ENCODE measurements at places on chromosomes 3 and 15.

DNA sequence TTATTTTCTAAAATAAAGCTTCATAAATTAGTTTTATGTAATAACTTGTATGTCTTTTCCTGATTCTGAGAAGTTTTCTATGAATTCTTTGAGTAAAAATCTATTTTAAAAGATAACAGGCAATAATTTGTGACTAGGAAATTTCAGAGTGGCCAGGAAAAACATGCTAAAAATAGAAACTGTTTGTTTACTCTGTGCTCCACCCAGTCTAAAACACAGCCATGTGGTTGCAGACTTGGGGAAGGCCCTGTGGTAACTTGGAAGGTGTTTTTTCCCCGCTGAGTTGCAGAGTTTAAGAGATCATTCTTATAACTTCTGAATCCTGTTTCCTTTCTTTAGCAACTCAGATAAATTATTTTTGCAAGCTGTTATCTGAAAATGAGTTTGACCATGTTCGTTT lies 21.9 kb downstream of the PLCL2 start:
- no peak for DNase-seq

DNA sequence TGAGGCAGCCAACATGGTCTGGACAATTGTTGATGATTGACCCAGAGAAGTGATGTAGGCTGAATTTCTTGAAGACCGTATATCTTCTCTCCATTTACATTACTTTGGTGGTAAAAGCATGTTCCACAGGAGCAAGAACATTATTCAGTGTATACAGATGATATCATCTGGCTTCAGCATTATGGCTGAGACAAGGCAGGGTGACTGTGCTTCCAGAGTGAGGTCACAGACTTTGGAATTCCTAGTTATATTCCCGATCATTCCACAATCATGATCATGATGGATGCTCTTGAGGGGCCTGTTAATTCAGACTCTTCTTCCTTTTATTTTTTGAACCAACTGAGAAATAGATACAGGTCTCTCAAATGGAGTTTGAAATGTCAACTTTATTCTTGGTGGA lies 19.0 kb downstream of the PLS1 start:
- no peak for DNase-seq

DNA sequence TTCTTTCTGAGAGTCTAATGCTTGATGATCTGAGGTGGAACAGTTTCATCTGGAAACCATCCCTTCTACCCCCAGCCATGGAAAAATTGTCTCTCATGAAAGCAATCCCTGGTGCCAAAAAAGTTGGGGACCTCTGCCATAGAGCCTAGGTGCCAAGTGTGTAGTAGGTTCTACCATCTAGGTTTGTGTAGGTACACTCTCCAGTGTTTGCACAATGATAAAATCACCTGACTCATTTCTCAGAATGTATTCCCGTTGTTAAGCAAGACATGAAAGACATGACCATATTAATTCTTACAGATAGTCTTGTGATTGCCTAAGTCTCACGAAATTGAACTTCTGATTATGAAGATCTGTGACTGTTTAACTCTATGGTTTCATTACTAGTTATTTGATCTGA lies 68.6 kb downstream of the KAT2B start:
- DNase-seq = no peak

DNA sequence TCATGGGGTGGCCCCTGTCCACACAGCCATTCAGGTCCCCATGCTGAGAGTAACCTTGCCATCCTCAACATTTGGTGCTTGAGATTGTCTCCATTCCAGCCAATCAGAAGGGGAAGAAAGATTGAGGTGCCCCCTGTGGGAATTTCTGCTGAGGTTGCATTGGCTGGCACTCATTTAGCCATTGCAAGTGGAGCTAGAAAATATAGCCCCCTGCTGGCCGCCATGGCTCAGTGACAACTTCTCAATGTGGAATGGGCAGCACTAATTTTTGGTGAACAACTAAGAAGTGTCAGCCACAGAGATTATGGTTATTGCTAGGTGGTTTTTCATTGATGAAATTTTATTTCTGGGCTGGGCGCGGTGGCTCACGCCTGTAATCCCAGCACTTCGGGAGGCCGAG lies 22.0 kb downstream of the COL6A6 start:
- DNase-seq = no peak

DNA sequence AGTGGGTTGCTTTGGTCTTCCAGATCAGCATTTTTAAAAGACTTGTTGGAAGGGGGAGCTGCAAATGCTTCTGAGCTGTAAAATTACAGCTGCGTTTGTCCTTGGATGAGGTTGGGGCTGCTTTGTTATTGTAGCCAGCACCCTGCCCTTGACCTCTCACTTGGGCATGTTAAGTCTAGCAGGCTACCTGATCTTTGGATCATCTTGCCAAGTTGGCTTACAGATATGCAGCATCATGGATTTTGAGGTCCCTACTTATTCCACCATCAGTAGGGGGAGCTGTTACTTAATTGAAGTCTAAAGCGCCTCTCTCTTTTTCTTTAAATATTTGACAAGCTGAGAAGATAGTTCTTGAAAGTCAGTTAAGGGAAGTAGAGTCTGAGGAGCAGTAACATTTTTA lies 793.0 kb downstream of the MCTP2 start:
- DNase-seq = no peak

GRCh38 chr3:166211451-166211850 lies 374.2 kb upstream of the BCHE start:
- DNase-seq = no peak

GRCh38 chr15:57743424-57743823 lies 36.9 kb downstream of the POLR2M start:
- DNase-seq = no peak

DNA sequence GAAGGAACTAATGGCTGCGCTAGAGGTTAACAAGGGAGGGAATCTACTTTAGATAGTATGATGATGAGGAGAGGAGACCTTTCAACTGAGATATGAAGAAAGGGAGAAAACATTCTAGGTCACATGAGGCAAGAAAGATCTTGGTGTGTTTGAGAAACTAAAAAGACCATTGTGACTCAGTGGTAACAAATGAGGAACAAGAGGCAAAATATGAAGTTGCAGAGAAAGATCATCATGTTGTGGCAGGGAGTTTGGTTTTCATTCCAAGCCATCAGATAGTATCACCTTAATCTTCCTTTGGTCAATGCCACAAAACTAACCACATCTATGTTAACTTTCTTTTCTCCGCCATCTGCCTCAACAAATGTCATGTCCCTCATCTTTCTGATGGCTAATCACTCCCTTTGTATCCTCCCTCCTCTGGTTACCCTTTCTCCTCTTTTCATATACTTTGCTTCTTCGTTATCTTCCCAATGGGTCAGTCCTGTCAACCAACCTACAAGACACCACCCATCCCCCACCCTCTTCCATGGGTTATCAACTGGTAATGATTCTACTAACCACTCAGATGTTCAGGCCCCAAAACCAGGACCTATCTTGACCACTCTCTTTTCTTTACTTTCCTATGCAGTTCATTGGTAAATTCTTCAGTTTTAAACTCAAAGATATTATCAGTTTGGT lies 2.4 kb upstream of the PDCD6IP start:
- DNase-seq = no peak

- DNase-seq = no peak
These were observed 87.1 kb upstream of the SLITRK3 start for GRCh38 chr3:165283328-165283727.

DNA sequence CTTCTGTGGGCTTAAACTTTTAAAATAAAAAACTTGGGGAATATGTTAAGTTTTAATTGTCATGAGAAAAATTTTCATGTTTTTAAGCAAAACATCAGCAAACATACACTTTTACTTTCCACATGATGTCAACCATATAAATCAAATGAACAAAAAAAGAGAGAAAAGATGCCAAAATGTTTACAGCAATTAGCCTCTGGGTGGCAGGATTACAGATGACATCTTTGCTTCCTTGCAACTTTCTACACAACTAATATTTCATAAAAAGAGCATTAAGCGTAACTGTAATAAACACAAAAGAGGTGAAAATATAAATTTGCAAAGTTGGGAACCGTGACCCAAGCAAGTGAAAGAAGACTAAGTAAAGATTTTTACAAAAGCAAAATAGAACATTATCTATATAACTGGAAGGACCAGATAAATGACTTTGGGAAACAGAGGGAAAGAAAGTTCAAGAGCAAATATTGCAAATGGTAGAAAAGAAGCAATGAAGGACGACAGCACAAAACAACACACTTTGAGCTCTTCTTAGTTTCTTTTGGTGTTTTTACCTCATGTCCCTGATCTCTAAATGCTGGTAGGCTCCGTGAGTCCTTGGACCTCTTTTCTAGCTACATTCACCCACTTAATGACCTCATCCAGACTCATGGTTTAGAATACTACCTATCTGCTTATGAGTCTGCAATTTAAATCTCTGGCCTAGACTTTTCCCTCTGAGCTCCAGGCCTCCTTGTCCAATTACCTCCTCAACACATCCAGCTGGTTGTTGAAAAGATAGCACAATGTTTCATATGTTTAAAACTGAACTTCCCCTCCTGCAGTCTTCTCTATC lies 9.4 kb downstream of the TP53BP1 start:
- DNase-seq = no peak

- DNase-seq = no peak
These were observed 78.1 kb upstream of the SETMAR start for GRCh38 chr3:4225005-4225471.

- DNase-seq = no peak
These were observed 376.4 kb downstream of the CNTN6 start for GRCh38 chr3:1469248-1469647.

GRCh38 chr3:111509308-111509707 lies 32.7 kb upstream of the CD96 start:
- DNase-seq = no peak

DNA sequence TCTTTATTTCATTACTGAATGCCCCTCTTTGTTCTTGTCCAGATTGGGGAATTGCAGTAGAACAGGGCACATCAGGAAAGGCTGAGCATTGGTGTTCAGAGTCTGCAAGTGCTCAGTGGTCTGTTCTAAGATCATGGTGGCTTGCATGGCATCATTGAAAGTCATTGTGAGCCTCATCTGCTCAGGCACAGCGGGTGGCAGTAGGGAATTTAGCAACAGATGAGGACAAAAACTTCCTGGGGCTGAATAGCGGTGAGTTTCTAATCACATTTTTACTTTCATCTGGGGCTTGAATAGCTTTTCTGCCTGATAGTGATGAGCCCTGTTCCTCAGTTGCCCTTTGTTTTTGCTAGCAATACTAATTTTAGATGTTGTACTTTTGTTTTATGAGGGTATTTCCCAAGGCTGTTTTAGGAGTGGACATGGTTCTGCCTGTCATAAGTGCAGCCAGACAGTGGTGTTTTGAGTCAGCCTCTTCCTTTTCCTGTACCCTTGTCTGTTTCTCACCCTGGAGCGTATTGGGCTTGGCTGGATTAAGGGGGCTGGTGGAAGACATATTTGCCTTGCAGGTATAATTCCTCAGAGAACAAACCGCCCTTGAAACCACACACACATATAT lies 127.2 kb upstream of the IL12A start:
- DNase-seq = no peak
